Cortex of kidney (tissue), 1 donor: ENCODE measurements at places on chromosomes 12 and 14.

DNA sequence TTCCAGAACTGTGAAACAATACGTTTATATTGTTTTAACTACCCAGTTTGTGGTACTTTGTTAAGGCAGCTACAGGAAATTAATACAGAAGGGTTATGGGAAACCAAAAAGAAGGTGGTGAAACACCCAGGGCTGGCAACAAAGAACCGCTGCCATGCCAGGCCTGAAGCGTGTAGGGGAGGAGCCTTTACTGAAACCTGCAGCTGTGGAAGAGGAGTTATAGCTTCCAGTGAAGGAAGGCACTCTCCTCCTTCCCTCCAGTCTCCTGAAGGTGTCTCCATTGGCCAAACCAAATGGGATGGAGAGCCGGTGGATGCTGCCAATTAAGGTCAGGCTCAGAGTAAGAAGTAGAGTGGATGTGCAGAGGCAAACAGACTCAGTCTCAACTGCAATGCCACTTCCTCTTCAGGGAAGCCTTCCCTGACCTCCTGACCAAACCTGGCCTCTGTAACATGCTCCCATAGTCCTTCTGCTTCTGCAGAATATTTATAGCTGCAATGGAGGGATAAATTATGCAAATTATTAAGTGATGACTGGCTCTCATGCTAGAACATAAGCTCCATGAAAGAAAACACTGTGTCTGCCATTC lies 168.3 kb downstream of the DAD1 start:
- DNase-seq: no peak

DNA sequence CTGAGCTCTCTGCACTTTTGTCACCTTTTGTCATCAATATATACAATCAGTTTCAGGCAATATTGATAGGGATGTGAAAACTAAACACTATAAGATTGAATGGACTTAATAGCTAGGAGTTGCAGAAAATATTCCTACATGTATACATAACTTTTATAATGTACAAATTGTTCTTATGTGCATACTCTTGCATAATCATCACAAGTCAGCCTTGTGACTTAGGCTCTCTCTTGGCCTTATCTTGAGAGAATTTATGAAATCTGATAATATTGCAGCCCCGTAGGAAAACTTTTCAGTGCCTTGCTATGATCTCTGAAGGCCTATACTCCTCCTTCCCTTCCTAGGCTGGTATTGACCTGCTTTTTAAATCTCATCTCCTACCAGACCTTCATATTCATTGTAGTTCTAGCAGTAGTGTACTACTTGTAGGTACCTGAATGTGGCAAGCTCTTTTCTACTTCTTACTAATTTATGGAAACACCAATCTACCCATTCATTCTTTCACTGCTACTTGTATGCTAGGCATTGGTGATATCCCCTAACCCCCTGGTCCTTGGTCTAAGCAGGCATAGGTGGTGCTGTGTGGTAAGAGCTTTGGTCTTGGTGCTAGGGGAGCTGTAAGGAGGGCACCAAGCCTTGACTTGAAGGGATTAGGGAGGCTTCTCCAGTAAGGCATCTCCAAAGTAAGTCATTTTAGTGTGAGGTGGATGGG lies 100.0 kb downstream of the PRKCH start:
- no peak for DNase-seq

DNA sequence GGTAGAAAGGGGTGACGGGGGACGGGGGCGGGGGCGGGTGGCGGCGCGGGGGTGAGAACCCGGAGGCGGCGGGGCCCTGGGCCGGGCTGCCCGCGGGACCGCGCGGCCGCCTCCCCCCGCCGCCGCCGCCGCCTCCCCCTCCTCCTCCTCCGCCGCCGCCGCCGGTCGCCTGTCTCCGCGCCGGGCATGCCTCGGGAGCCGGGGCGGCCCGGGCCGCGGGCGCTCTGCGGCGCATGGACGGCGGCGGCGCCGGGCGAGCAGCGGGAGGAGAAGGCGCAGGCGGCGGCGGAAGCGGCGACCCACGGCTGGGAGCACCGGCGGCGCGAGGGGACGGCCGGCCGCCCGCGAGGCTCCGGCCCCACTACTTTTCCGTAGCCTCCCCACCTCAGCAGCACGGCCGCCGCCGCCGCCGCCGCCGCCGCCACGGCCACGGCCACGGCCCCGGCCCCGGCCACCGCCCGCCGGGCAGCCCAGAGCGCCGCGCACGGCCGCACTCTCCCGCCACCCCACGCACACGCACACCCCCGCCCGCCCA lies at the start of gene NPAS3:
TSS of gene NPAS3 (plus strand) at position 161 of the 535 bp plus-strand sequence.
- no peak for DNase-seq

DNA sequence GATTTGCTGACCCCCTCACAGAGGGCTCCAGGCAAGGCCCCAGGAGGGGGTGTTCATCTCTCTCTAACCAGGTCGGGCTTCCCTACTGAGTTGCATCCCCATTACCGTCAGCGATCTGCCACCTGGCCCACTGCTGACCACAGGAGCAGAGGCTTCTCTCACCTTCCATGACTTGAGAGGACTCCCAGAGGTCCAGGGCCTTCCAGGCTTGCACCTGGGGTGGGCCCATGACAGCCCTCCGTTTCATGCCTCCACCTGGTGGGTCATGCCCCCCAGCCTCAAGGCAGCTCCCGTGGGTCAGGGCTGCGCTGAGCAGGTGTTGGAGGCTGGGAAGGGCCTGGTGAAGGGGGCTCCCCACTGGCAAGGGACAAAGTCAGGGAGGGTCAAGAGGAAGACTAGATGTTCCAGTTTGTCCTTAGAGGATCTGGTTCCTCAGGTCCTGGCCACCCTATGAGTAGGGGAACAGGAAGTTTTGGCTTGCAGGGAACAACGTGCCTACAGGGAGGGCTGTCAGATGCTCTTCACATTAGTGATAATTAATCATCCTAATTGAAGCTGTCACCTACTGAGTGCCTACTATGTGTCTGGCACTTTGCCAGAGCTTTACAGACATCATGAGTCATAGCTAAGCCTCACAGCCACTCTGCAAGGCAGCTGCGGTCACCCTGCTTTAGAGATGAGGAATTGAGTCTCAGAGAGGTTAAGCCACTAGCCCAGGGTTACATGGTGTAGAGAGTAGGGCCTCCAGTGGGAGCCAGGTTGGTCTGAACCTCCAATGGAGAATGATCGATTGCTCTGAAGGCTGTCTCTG lies 13.8 kb downstream of the NFKBIA start:
- DNase-seq: no peak

DNA sequence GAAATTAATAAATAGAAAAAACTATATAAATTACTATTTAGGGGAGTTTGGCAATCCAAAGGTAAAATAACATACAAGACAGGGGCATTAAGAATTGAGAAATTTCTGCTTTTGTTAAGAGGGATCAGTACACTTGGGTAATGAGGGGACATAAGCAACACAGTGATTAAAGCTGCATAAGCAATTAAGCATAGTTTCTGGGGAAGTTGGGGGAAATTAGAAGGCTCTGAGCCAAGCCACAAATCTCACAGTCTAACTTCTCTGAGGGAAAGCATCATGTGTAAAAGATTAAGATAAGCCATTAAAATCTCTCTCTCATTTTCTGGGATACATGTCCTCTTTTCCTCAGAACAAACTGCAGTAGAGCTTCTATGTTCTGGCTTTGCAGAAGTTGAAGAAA lies 533.9 kb upstream of the LRFN5 start:
- DNase-seq: no peak

GRCh38 chr12:3658327-3659163 lies 94.4 kb downstream of the CRACR2A start:
- no peak for DNase-seq

- DNase-seq: no peak
Observed at GRCh38 chr12:81465876-81466275, 293.3 kb downstream of the PPFIA2 start.
